ENCODE measurements at places on chromosomes 5 and 9.

DNA sequence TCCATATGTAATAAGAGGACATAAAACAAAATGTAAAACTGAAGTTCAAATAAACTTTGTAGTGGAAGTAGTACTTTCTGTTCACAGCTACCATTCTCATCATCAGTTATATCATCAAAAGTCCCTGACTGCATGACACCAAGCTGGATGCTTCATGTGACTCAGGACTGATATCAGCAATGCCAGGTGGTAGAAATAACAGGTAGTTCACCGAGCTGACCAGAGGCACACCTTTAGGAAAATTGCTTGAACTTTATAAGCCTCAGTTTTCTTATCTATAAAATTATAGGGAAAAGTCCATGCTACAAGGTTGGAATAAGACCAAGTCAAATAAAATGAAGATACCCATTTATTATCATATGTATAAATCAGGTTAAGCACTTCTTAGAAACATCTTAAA lies 124.9 kb upstream of the PTGER4 start:
- no peak for DNase-seq

- no peak for DNase-seq
Measured at GRCh38 chr9:78502566-78502965, 205.6 kb downstream of the PSAT1 start.

- no peak for DNase-seq
Measured at GRCh38 chr5:135481387-135481786, 29.2 kb upstream of the TIFAB start.

- DNase-seq = no peak
Measured at GRCh38 chr5:160082614-160083500, 36.4 kb downstream of the PWWP2A start.

- no peak for DNase-seq
Measured at GRCh38 chr9:5013374-5013773, 28.3 kb downstream of the JAK2 start.

DNA sequence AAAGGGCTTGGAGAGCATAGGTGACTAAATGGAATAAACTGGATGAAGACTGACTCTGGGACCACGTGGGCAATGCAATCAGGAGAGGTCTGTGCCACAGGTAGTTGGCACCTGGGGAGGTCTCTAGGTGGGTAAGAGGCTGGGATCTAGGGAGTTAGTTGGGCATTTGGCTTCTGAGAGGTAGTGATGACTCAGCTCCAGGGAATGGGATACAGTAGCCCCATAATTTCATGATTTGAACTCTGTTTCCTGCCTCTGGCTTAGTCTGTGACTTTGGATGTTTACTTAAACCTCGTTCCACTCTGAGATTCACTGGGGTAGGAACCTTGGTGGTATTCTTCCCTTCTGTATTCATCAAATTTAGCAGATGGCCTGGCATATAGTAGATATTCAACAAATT lies 240.8 kb downstream of the KIF4B start:
- no peak for DNase-seq

- DNase-seq = no peak
Measured at GRCh38 chr5:74257645-74258313, 382.7 kb downstream of the ENC1 start.

GRCh38 chr5:545641-546375 lies 21.6 kb upstream of the SLC9A3 start:
- no peak for DNase-seq

- DNase-seq = no peak
Measured at GRCh38 chr5:60586307-60586901, 113.6 kb downstream of the DEPDC1B start.

GRCh38 chr9:74413876-74414275 lies 83.3 kb upstream of the RORB start:
- DNase-seq = no peak

GRCh38 chr5:39164529-39165402 lies 54.6 kb downstream of the FYB1 start:
- DNase-seq = no peak

GRCh38 chr5:142955628-142956027 lies 185.5 kb downstream of the ARHGAP26 start:
- DNase-seq = no peak

- no peak for DNase-seq
Measured at GRCh38 chr9:135757356-135757755, 55.4 kb downstream of the KCNT1 start.

DNA sequence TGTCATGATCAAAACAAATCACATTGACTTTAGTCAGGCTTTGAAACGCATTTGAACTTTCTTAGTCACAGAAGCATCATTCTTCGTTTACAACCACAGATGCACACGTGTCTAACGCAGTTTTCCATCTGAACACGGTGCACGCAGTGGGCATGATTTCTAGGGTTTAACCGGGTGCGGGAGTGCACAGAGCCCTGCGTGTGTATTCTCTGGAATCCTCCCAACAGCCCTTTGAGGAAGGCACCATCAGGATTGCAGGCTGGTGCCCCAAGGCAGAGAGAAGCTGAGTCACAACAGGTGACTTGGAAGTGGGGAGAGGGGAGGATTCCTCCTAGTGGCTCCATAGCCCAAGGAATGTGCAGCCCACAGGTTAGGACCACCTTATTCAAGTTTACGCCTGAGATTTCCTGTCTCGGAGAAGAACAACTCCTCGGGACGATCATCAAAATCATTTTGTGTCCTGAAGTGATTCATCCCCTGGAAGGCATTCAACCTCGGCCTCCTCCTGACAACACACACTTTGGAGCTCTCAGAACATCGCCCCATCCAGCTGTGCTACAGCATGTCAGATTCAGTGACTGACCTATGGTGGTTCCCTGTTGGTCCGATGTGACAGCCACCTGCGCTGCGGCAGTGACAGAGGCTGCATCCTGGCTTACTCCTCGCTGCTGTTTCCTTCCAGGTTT lies 13.1 kb downstream of the ROPN1L start:
- no peak for DNase-seq

GRCh38 chr9:90290716-90291485 lies 351.7 kb downstream of the DIRAS2 start:
- DNase-seq = no peak

- no peak for DNase-seq
Measured at GRCh38 chr5:138520971-138521370, 22.1 kb downstream of the ETF1 start.

DNA sequence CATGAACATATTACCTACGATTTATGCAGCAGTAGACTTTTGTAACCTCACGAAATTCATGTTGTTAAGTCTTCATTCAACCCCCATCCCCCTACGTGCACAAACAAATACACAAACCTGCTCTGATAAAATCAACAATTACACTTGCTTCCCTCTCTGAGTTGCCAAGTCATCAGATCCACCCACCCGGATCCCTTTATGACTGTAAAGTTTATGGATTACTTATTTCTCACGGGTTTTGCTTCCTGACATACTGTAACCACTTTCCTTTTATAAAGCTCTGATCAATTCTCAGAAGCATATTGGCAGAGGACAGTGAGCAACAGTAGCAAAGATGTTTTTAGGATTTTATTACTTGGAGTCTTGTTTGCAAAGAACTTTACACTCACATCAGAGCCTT lies 70.5 kb downstream of the MLLT3 start:
- no peak for DNase-seq

DNA sequence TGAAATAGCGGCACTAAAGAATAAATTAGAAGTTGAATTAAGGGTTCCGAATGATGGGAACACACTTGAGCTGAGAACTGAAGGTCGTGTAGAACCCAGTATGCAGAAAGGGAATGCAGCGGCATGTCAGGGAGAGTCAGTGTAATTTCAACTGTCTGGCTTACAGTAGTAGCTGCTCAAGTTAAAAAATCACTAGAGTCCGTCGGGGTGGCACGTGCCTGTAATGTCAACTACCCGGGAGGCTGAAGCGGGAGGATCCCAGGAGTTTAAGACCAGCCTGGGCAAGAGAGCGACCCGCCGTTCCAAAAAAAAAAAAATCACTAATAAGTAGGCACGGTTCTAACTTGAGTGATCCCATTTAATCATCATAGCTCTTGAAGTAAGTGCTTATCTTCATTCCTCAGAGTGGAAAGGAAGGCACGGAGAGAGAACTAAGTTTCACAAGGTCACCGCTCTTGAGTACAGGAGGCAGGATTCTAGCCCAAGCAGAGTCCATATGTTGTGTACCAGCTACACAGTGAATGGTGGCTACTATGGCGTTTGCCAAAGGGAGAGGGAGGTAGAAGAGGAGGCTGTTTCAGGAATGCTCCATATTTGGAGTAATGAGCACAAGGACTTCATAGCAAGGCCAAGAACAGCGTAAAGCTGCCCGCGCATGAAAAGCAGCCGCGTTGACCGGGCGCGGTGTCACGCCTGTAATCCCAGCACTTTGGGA lies 831 bp downstream of the RMRP start:
- DNase-seq = no peak

- DNase-seq = peak; percentile 10
Measured at GRCh38 chr5:159786901-159787691, 129.2 kb upstream of the ADRA1B start.

DNA sequence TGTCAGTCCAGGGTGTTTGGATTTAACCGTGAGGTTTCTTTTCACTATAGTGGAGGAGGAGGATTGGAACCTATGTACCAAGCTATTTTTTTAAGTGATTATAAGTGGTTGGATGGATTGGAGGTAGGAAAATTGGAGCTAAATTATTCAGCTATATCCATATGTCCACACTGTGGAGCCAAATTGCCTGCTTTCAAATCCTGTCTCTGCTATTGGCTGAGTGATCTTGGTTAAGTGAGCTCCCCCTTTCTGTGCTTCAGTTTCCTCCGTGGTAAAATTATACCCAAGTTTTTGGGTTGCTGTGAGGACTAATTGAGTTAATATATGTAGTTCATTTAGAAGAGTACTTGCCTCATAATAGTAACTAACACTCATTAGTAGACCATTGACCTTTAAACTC lies 2.5 kb downstream of the CENPP start:
- peak; percentile 24 for DNase-seq

- DNase-seq = no peak
Measured at GRCh38 chr5:133362438-133362837, 249.9 kb downstream of the FSTL4 start.

GRCh38 chr9:127898433-127899127 lies 823 bp downstream of the ST6GALNAC6 start:
- no peak for DNase-seq

DNA sequence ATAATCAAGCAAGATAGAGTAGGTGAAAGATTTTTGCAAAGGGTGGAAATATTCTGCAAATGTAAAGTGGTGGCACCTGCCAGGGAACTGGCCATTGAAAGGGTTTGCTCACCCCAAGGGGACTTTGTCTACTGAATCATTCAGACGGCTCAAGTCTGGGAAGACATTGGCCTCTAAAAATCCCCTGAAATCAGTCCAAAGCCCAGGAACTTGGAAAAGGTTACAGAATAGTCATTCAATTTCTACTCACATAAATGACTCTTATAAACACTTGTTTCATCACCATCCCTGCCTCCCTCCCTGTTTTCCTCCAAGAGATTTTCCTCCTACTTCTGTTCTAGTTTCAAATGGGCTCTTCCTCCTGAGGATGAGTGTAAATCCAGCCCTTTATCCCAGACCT lies 28.5 kb downstream of the ZNF366 start:
- DNase-seq = no peak

DNA sequence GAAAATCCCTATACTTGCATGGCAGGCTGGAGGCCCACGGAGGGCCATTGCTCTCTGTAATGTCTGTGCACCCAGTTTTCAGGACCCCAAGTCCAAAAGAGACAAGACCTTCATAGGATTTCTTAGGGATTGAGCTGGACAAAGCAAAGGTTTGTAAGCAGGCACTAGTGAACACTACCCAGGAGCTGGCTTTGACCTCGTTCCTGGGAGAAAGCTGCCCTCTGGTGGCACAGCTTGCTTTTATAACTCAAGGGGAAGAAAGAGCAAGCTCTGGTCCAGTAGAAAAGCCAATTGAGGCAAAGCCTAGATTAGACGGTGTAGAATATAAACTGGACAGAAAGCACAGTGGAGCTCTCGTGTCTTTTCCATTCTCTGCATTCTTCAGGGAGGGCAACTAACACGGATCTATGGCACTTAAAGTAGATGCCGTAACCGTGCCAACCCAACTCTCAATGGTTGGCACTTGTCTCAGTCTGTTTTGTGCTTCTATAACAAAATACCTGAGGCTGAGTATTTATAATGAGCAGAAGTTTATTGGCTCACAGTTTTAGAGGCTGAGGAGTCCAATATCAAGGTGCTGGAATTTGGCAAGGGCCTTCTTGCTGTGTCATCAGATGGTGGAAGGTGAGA lies 7.9 kb downstream of the GABRP start:
- peak; percentile 30 for DNase-seq

- no peak for DNase-seq
Measured at GRCh38 chr9:110807956-110808598, 139.5 kb downstream of the MUSK start.

DNA sequence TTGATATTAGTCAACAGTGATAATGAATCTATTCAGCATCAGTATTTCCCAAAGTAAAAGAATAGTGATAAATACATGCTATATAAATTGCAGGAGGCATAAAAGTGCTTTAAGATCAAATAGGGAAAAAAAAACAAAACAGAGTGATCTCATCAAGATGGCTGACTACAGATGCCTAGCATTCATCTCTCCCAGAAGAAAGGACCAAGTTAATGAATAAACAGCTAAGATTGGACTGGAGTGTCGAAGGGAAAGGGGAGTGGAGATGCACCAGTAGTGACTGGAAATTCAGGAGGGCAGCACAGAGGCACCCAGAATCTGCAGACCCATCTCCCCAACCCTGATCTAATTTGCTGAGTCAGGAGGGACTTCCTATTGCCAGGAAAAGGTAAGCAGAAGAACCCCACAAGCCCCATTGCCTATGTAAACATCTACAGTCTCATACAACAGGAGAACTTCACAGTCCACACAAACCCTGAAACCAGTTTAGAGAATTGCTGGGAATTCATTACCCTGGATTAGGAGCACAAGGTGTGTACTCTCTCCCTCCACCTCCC lies 699.4 kb downstream of the PTPRD start:
- DNase-seq = no peak

DNA sequence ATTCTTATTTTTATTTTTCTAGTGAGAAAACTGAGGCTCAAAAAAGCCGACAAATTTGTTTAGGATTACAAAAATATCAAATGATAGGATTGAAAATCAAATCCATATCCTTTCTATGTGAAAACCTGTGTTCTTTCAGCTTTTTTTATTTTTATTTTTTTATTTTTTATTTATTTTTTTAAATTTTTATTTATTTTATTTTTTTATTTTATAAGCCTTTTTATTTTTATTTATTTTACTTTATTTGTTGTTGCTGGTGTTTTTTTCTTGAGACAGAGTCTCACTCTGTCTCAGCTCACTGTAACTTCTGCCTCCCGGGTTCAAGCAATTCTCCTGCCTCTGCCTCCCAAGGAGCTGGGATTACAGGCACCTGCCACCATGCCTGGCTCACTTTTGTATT lies 45.4 kb upstream of the CDKN2B start:
- DNase-seq = no peak

DNA sequence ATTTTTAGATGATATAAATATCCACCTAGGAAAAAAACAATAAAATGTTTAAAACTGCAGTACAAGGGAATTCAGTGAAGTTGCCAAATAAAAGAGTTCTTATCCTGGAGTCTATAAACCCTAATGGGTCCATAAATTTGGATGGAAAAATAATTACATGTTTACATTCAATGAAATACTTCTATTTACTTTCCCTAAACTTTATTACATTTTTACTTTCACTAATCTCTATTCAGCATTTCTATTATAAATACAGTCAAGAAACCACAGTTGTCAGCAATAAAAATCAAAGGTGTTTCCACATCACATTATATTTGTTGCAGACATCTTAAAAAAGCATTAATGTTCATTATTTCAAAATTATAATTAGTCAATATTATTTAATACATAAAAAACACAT lies 118.6 kb downstream of the FBXL17 start:
- DNase-seq = no peak

All from activated CD8-positive, alpha-beta T cell treated with anti-CD3 and anti-CD28 coated beads, Interleukin-2, amount 10 ng/mL, durations not matched to agents 7 days and 5 days (primary cell).